ENCODE measurements at places on chromosomes 12 and 14. TPM values are rescaled to one million over a fixed set of nuclear protein-coding genes. Genes with fewer than 3 reads are reported as not detected.

Gene P2RX2
- not detected for total RNA-seq

Gene CMTM5
- not detected for total RNA-seq

Gene DENND5B
- total RNA-seq: 2.0 TPM

Gene NEMF
- total RNA-seq: 19.6 TPM

Gene DCAF5
- 17.0 TPM for total RNA-seq

Gene C12orf60
- 1.9 TPM for total RNA-seq

Gene BEGAIN
- total RNA-seq: 1.1 TPM

Gene EFS
- 10.5 TPM for total RNA-seq

Gene NAV3
- 29.4 TPM for total RNA-seq

Gene TAS2R7
- not detected for total RNA-seq

Gene IQSEC3
- total RNA-seq: not detected

Gene IPO8
- total RNA-seq: 12.7 TPM

Gene ZDHHC22
- not detected for total RNA-seq

Gene DTX1
- total RNA-seq: not detected

Gene DERA
- 65.4 TPM for total RNA-seq

Gene PTGER2
- total RNA-seq: 63.4 TPM

Gene POLE2
- 19.9 TPM for total RNA-seq

Gene AQP2
- not detected for total RNA-seq

Gene ENDOU
- not detected for total RNA-seq

Gene CLEC9A
- not detected for total RNA-seq

Gene RALGAPA1
- 10.5 TPM for total RNA-seq

Gene PTHLH
- not detected for total RNA-seq

Gene BATF
- not detected for total RNA-seq

Gene C3AR1
- 0.53 TPM for total RNA-seq

Gene BEST3
- not detected for total RNA-seq

Gene KCNC2
- total RNA-seq: not detected

Gene METTL1
- total RNA-seq: 19.0 TPM

Gene CD69
- total RNA-seq: 2.6 TPM

Gene ITPR2
- total RNA-seq: 8.1 TPM

Gene NINJ2
- not detected for total RNA-seq

Gene KRT78
- not detected for total RNA-seq

Gene TMEM132C
- total RNA-seq: not detected

Gene RAD51AP1
- total RNA-seq: 15.1 TPM

Gene CPNE8
- total RNA-seq: 8.2 TPM

Gene CNTN1
- under 0.01 TPM for total RNA-seq

Gene PRKD1
- 7.2 TPM for total RNA-seq

Gene VWF
- total RNA-seq: 0.35 TPM

Gene KCNH3
- 0.35 TPM for total RNA-seq

Gene VSX2
- not detected for total RNA-seq

Gene KLRC4
- total RNA-seq: not detected

Gene GLI1
- 1.4 TPM for total RNA-seq

Gene PFDN5
- total RNA-seq: 536 TPM

Gene BICDL1
- total RNA-seq: not detected

Gene KLRD1
- total RNA-seq: under 0.01 TPM

Gene DDN
- total RNA-seq: not detected

Gene GPRC5A
- 93.8 TPM for total RNA-seq

Gene ASB2
- total RNA-seq: 0.58 TPM

Gene C1R
- total RNA-seq: 125 TPM

Gene CLEC4D
- total RNA-seq: not detected

Gene LRFN5
- total RNA-seq: 6.3 TPM

Gene FAM90A1
- total RNA-seq: under 0.01 TPM

Measured in myometrial cell (primary cell).